Amniotic stem cell (primary cell): ENCODE measurements at places on chromosomes 13 and 19.

- DNase-seq: no peak
Observed at GRCh38 chr13:35987572-35988513, 143.3 kb downstream of the DCLK1 start.

DNA sequence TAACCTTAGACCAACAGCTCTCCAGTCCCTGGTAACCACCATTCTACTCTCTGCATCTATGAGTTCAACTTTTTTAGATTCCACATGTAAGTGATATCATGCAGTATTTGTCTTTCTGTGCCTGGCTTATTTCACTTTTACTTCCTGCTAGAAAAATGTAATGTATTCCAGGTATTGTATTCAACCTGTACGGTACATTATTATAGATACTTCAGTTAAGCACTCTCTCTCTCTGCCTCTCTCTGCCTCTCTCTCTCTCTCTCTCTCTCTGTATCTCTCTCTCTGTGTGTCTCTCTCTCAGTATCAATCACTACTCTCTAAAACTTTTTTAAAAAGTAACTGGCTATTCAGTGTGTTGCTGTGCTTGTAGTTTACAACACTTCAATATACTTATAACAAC is 8.4 kb downstream of the DACH1 start:
- DNase-seq: no peak

- DNase-seq: no peak
Observed at GRCh38 chr19:35294328-35294727, 2.4 kb downstream of the MAG start.

- DNase-seq: peak; percentile 55
Observed at GRCh38 chr13:109297628-109298027, 488.8 kb downstream of the IRS2 start.

DNA sequence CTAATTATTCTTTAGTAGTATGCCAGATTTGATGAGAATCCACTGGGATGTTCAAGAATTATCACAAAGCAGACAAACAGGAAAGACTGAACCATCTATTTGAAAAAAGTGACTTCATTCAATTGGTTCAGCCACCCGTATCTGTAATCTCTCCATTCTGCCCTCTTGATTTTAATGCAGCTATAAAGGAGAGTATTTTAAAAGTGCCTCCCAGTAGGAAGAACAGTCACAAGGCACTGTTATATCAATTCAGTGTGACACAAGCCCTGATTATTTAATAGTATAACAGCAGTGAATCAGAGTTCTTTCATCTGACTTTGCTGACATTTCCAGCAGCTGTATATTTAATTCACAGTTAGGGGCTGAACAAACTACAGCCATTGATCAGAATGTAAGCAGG is 77.3 kb upstream of the SLAIN1 start:
- no peak for DNase-seq

DNA sequence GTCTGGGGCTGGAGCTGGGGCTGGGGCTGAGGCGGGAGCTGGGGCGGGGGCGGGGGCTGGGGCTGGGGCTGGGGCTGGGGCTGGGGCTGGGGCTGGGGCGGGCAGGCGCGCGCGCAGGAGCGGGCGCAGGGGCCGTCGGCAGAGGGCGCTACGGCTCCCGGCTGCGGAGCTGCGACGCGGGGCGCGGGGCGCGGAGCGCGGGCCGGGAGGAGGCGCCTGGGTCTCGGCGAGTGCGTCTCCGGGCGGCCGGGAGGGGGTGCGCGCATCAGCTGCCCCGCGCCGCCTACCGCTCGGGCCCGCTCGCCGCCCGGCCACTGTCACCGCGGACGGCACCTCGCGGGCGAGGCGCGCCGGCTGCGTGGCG is 422 bp upstream of the MTUS2 start:
- DNase-seq: peak; percentile 11

DNA sequence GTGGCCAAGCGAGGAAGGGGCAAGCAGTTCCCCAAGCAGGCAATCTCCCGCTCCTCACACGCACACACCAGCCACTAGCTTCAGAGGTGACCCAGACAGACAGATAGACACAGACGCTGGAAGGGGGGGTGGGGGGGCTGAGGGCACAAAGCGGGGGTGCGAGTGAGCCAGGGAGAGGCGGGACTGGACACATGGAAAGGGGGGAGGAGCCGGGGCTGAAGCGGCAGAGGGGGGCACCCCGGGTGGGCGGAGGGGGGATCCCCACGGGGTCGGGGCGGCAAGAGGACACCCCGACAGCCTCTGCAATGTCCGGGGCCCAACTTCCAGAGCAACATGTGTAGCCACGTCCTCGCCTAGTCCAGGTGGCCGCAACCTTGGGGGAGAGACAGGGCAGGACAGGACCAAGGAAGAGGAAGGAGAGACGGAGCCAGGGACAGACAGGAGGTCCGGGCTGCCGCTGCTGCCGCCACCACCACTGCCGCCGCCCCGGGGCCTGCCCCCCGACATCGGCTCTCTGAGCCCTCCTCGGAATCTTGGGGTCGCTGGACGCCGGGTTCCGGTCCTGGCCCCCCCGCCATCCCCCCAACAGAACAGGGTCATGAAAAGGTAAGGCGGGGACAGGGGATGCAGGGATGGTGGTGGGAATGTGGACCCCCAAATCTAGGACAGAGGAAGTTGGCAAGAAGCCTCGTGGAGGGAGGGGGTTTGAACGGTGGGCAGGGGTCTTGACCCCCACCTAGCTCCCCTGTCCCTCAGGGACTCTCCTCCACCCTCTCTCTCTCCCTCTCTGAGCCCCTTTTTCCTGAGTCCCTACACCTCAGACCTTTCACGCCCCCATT is 1.1 kb downstream of the GRIN2D start:
- no peak for DNase-seq

DNA sequence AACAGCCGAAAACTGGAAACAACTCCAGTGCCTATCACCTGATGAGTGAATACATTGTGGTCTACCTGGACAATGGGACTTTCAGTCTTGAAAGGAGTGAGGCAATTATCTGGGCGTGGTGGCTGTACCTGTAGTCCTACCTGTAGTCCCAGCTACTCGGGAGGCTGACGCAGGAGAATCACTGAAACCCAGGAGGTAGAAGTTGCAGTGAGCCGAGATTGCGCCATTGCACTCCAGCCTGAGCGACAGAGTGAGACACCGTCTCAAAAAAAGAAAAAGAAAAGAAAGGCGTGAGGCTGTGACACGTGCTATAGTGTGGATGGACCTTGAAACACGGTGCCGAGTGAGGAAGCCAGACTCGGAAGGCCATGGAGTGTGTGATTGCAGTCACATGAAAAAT is 4.1 kb upstream of the NTN5 start:
- DNase-seq: no peak

GRCh38 chr19:47353307-47353712 is 4.2 kb downstream of the DHX34 start:
- no peak for DNase-seq

GRCh38 chr19:55284405-55285058 is 735 bp downstream of the BRSK1 start:
- no peak for DNase-seq

DNA sequence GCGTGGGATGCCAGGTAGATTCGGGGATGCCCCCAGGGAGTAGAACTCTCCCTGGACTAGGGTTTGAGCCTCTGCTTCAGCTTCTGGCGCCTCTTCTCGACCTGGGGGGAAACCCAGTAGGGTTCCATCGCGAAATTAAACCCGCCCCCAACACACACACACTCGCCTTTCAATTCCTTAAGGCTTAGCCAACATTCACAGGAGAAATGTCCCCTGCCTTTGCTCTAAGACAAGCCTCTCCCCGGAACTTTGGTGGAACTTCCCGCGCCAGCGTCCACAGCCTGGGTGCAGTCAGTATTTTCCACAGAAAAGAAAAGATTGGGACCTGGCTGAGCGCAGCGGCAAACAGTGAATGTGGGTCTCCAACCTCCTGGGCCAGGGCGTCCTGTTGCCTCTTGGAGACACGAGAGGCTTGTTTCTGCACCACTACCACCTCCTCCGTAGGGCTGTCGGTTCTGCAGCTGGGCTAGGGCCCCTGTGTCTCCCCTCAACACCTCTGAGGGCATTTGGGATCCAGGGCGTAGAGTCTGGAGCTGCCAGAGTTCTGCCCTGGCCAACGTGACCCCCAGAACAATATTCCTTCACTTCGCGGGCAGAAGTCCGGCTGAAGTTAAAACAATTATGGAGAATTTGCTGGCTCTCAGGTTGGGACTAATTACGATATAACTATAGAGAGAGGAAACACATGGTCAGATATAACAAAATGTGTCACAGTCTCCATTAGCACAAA is 3.2 kb downstream of the PDX1 start:
- no peak for DNase-seq

- DNase-seq: no peak
Observed at GRCh38 chr13:111858571-111858970, 208.4 kb upstream of the SOX1 start.

- no peak for DNase-seq
Observed at GRCh38 chr13:44968434-44968815, 20.8 kb downstream of the NUFIP1 start.
